NCI-H2227 treated with DMSO at 0.1 percent for 48 hours (cell line): ENCODE measurements at places on chromosomes 16 and 17.

GRCh38 chr17:82247182-82247823 is 18.5 kb downstream of the SLC16A3 start:
- no peak for DNase-seq

GRCh38 chr16:54985668-54986067 is 55.0 kb downstream of the IRX5 start:
- DNase-seq, result no peak

GRCh38 chr16:6835941-6836340 is 496.7 kb upstream of the RBFOX1 start:
- no peak for DNase-seq

DNA sequence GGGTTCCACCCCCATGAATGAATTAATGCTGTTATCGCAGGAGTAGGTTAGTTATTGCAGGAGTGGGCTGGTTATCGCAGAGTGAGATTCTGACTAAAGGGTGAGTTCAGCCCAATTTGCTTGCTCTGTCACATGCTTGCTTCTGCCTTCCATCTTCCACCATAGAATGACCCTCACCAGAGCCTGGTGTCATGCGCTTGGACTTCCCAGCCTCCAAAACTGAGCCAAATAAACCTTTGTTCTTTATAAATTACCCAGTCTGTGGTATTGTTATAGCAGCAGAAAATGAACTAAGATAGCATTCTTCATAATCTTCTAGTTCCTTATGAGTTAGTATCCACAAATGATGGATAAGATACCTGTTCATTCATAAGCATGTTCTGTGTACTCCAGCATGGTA is 235.1 kb upstream of the TBX2 start:
- no peak for DNase-seq

DNA sequence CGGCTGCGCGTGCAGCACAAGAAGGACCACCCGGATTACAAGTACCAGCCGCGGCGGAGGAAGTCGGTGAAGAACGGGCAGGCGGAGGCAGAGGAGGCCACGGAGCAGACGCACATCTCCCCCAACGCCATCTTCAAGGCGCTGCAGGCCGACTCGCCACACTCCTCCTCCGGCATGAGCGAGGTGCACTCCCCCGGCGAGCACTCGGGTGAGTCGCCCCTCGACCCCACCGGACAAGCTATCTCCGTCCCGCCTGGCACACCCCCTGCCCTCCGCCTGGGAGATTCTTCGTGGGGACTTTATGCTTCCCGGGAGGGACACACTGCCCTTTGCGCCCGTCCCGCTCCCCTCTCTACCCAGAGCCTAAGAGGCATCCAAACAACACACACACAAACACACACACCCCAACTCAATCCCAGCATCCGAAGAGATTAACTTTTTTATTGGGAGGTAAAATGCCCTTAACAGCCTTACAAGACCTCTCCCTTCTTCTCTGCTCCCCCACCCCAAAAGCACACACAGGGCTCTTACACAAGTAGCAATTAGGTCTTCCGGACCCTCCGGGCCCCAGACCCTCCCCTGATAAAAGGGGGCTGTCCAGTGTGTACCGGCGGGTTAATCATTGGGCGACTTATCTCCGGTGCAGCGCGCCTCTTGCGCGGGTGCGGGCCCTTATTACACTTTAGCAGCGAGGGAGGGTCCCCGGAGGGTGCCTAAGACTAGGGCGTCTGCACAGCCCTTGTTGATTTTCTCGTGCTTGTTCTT is 2.1 kb downstream of the SOX9 start:
- peak; percentile 59 for DNase-seq

DNA sequence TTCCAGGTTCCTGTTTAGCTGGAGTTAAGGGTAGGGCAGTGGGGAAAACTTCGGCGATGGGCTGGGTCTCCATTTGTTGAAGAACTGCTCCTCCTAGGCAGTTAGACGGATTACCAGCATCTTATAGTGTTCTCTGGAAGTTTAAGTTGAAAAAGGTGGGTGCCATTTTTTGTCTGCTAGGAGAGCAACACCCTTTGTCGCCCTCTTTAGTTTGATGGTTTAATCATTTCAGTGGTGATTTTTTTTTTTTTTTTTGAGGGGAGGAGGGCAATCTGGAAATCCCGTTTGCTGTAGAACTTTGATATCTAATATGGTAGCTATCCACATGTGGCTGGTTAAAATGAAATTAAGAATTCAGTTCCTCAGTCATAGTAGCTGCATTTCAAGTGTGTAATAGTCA is 4.1 kb downstream of the UBFD1 start:
- DNase-seq, result no peak

GRCh38 chr17:62366191-62366590 is 14.2 kb upstream of the EFCAB3 start:
- DNase-seq, result no peak

GRCh38 chr17:57895382-57896060 is 45.7 kb upstream of the MRPS23 start:
- DNase-seq, result no peak

GRCh38 chr17:77924757-77925336 is 33.7 kb upstream of the TNRC6C start:
- no peak for DNase-seq

DNA sequence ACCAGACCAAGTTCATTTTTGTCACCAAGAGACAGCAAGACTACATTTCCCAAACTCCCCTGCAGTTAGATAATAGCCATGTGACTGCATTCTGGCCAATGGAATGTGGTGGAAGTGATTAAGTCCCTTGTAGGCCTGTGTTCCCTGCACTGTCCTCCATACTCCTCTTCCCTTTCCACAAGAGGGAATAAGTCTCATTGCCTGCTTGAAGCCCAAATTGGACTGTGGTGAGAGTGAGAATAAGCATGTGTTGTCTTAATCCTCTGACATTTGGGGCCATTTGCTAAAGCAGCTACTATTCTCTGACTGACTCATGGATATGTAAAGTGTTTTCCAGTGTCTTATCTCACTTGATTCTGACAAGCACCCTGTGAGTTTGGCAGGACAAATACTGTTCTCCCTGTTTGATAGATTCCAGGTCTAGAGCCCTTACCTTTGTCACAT is 20.7 kb downstream of the PIK3R6 start:
- DNase-seq, result no peak

DNA sequence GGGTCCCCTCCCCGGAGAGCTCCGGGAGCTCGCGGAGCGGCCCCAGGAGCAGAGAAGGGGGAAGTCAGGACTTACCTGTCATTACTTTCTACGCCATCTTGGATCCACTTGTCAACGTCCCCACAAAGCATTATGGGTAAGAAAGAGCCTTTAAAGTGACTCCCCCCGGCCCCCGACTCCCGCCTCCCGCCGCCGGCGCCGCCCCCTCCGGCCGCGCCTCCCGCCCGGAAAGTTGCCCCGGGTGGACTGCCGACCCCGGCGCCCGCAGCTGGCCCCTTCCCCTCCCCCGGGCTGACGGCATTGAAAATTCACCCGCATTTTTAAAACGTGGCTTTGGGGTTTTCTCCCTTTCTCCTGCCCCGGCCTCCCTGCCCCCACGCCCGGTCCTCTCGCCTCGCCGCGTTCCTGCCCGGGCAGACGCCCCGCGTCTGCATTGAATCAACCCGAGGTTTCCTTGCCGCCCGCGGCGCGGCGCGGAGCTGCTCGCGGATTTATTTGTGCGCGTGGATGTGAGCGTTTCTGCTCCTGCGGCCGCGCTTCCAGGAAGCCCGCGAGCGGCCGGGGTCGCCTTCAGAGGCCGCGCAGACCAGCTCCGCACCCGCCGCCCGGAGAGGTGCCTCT is at the start of gene HELZ:
TSS of gene HELZ (minus strand) at position 124 of the 621 bp plus-strand sequence. CDS start 26,392 bp downstream, outside the sequence.
- DNase-seq, result peak; percentile 67

GRCh38 chr17:17443173-17443572 is 33.6 kb upstream of the MED9 start:
- no peak for DNase-seq

- no peak for DNase-seq
Measured at GRCh38 chr17:76670020-76670717, 26.6 kb upstream of the ST6GALNAC1 start.

DNA sequence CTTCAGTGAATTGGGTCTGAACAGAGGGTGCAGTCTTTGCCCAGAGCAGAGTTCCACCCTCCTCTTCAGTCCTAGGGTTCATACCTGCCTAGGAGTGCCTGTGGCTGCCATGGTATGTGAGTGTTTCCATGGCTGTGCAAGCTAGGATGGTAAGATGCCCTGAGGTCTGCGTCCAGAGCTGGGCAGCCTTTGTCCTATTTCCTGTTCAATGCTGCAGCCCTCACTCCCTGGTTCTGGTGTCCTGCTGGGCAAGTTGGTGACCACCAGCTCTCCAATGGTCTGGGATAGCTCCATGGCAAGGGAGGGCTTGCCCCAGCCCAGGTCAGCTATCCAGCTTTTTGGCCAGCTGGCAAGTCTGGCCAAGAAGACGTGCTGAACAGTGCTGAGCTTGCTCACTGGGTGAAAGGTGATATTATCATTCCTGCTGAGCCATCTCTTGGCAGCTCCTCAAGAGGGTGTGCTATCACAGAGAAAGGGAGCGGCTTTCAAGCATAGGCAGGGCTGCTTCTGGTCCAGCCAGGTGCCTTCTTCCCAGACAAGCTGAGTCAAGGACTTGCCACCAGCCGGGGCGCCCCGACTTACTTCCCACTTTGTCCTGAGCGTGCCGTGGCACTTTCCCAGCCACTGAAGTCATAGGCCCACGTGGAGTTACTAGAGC is 13.0 kb upstream of the NFATC3 start:
- no peak for DNase-seq

- DNase-seq, result no peak
Measured at GRCh38 chr17:10549096-10549842, at the start of gene MYH2. TSS of gene MYH2 (minus strand) at chr17:10549658. CDS start at chr17:10547920, 1,738 bp downstream.

GRCh38 chr17:2309338-2310154 is 5.8 kb downstream of the SRR start:
- no peak for DNase-seq

DNA sequence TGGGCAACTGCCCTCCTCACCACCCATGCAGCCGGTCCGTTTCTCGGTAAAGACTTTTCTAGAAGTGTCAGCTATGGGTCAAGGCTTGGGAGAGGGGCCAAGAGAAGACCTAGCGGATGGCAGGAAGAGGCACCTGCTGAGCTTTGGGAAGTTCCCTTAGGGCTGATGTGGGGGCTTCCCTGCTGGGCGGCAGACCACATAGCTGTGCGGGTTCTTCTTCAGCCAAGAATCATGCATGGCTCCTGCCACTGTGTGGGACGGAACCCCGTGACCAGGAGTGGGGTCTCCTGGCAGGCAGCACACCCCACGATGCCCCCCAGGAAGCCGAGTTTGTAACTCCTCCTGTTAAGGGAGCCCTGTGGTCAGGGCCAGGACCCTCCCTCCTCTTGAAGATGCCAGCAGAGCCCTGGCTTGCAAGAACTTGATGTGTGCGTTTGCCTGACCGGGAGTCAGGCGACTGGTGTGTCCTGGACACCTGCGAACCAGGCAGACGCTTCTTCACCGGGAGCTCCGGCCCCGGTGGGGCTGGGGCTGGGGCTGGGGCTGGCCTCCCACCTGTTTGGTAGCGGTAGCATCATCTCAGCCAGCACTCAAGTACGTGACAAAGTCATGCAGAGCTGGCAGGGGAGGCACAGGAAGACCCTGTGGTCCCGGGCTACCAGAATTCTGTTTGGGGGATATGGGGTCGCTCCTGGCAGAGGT is 17.7 kb upstream of the SLC38A10 start:
- DNase-seq, result no peak

DNA sequence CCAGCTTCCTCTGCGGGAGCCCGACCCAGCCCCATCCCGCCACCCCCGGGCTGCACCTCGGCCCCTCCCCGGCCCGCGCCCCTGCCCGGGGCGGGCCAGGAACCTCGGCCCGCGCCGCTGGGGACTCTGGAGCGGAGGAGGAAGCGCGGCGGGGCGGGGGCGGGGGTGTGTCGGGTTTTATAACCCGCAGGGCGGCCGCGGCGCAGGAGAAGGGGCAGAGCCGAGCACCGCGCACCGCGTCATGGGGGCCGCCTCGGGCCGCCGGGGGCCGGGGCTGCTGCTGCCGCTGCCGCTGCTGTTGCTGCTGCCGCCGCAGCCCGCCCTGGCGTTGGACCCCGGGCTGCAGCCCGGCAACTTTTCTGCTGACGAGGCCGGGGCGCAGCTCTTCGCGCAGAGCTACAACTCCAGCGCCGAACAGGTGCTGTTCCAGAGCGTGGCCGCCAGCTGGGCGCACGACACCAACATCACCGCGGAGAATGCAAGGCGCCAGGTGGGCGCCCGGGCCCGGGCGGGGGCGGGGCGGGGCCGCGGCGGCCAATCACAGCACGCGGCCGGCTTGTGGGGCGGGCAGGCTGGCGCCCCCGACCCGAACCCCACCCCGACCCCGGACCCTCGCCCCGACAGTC is at the start of gene ACE:
TSS of gene ACE (plus strand) at position 208 of the 626 bp plus-strand sequence. CDS start at position 242, 34 bp downstream.
- no peak for DNase-seq

- DNase-seq, result no peak
Measured at GRCh38 chr17:9291912-9292560, 270.7 kb downstream of the NTN1 start.

- no peak for DNase-seq
Measured at GRCh38 chr17:27545562-27546229, 85.3 kb upstream of the LGALS9 start.

DNA sequence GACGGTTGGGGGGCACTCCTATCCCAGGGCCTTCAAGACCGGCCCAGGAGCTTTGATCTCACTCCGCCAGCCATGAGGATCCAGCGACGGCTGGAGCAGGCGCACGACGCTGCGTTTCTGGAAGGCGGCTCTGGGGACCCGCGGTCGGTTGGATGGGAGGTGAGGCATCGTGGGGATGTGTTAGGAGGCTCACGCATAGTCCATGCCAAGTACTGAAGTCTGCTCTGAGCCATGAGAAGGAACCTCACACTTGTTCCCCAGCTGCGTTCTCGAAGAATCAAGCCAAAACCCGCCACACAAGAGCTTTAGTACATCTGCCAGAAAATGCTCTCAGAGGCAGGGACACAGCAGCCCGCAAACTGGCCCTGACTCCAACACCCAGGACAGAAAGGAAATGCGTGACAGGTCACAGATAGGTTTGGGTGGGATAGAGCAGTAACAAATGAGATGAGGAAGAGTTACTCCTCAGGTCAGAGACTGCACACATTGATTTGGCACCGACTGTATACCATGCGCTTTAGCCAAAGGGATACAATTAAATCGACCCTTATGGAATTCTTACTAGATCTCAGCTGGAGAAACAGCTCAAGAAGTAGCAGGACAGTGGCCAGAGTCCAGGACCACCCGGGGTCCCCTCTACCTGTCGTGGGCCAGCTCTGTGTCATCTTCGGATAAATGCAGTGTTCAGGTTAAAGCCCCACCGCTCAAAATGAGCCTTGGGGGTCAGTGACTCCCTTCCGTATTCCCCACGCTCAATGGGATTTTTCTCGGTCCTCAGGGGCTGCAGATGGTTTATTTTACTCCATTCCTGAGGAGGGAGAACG is 6.7 kb upstream of the GSG1L start:
- no peak for DNase-seq

DNA sequence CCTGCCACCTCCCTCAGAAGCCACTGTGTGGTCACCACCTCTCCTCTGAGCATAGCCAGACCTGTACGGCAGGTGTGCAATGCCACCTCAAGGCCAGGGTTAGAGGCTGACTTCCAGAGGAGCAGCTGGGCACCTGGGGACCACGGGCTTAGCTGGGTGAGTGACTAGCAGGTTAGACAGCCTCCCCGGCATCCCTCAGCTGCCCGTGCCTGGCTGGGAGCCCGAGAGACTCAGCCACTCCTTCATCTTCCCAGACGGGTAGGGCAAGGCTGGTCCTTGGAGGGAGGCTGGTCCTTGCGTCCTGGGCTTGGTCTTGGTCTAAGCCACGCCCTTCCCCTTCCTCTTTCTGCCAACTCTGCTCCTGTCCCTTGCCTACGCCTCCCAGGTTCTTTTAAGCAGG is 7.8 kb downstream of the CRHR1 start:
- no peak for DNase-seq

GRCh38 chr17:81553018-81553615 is 964 bp upstream of the FAAP100 start:
- peak; percentile 89 for DNase-seq

- no peak for DNase-seq
Measured at GRCh38 chr17:7361906-7362305, 7.0 kb downstream of the TMEM95 start.
